ENCODE measurements at places on chromosomes 13 and 19.

DNA sequence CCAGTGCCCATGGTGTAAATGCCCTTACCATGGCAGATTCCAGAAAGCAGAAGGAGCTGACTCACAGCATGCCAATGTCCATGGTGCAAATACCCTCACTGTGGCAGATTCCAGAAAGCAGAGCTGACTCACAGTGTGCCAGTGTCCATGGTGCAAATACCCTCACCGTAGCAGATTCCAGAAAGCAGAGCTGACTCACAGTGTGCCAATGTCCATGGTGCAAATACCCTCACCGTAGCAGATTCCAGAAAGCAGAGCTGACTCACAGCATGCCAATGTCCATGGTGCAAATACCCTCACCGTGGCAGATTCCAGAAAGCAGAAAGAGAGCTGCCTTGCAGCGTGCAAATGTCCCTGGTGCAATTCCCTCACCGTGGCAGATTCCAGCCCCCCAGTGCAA lies 163.8 kb upstream of the SOX1 start:
- no peak for DNase-seq

DNA sequence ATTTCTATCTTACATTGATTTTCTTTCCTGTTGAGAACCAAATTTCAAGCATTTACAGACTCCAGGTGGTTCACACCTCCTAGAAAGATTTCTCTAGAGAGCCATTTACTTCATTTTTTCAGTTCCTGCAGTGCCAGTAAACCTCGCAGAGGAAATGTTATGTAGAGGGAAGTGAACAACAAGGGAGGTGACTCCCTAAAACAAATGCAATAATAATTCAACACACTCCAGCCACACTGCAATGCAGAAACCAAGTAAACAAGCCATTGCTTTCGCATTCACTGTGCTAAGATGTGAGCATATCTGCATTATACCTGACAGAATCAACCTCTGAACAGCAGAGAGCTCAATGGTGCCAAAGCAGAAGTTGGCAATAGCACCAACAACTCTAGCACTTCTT lies 215.1 kb downstream of the RBM26 start:
- DNase-seq = no peak

DNA sequence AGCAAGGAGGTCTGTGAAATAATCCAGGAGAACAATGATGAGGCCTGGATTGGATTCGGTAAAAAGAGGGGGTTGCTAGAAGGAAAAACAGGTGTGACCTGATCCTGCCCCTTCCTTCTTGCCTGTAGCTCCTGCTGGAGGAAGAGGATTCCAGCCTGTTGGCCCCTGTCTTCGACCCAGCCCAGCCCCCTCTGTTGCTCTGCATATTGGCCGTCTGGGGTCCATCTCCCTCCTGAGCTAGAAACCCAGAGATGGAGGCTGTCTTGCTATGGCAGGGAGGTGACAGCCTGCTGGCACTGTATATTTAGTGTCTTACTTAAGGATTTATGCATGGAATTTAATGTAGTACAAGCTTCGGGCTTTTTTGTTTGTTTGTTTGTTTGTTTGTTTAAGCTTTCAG lies 6.6 kb downstream of the DMRTC2 start:
- no peak for DNase-seq

DNA sequence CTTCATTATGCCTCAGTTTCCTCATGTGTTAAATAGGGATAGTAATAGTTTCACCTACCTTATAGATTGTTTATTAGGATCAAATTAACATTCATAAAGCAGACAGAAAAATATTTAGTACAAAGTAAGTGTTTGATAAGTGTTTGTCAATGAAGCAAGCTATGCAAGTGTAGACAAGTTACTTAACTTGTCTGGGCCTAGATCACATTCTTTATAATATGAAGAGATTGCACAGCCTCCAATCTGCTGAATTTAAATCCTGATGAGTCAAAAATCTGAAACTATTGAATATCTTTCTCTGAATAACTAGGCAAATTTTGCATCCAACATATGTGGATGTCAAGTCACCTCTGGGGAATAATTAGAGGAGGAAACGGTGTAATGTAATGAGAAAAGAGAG lies 170.5 kb downstream of the MZT1 start:
- no peak for DNase-seq

DNA sequence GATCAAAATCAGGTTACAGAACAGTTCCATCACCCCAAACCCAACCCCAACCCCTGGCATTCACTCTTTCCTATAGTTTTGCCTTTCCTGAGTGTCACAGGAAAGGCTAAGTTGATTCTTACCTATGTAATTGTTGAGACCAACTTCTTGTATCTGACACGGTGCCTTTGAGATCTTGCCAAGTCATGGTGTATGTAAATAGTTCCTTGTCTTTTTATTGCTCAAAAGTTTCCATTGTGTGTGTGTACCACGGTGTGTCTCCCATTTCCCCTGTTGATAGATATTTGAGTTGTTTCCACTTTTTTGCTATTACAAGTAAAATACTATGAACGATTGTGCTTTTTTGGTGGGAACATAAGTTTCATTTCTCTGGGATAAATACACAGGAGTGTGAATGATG lies 3.3 kb upstream of the IGFL2 start:
- DNase-seq = no peak

- DNase-seq = no peak
These were observed 135.7 kb downstream of the DNAJC15 start for GRCh38 chr13:43159026-43159461.

DNA sequence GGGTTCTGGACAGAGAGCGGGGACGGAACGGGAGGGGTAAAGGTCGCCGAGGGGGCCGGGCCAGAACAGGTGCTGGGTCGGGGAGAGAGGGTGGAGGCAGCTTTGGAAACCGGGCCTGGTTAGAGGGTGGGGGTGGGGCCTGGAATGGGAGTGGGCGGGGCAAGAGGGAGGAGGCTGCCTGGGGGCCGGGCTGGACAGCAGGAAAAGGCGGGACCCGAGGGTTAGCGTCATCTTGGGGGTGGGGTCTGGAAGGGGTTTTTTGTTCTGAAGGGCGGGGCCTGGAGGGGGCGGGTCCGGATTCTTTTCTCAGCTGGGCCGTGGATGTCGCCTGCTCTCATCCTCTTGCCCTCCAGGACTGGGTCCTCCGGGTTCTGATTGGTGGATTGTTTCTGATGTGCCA lies 4.3 kb upstream of the ZNF813 start:
- no peak for DNase-seq

- no peak for DNase-seq
These were observed 1.5 kb upstream of the IGSF23 start for GRCh38 chr19:44611812-44612295.

DNA sequence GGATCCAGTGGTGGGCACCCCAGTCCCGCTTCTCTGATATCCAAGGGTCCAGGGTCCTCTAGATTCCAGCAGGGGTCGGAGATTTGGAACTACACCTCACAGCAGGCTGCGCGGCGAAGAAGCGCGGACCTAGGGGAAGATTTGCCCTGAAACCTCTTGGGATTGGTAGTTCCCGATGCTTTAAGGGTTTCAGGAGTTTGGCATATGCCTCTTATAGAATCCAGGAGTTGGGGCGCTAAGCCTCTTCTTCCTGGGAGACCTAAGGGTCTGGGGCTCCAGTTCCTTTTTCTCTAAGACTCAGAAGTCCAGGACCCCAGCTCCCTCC lies 349 bp downstream of the BCL2L12 start:
- DNase-seq = no peak

DNA sequence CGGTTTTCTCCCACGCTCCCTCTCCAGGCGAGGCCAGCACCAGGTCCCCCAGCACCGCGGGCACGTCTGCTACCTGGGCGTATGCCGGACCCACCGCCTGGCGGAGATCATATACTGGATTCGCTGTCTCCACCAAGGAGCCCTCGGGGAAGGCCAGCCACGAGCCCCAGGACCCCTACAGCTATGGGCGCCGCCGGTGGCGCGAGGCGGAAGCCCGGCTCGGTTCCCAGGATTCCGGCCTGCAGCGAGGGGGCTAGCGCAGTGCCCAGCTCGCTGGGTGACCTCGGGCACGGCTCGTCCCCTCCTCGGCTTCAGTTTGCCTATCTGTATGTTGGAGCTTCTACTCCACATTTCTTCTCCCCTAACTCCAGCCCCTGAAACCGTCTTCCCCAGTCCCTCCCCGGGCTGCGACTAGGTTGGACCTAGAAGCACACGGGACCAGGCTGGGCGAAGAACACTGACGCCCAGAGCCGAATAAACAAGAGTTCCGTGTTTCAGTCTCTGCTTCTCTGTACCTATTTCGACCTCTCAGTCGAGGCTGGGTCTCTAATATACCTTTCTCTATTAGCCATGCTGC lies 749 bp upstream of the CPT1C start:
- DNase-seq = no peak

DNA sequence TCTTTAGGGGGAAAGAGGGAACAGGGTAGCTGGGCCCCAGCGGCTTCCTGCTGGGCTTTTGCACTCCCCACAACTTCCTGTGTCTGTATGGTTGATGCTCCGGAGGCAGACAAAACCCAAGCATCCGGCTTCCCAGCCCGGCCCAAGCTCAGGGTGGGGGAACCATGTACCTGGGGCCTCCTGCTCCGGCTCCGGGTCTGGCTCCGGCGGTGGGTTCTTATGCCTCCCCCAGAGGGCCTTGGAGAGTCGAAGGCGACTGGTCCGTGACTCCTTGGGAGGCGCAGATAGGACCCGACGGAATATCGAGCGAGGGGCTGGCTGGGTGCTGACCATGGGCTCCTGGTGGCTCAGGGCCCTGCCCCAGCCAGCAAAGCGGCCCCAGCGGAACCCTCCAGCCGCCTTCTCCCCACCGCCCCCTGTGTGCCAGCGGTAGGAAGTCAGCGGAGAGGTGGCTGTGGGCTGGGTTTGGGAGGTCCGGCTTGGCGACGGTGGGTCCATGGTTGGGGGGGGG lies 428 bp downstream of the RASAL3 start:
- peak; percentile 88 for DNase-seq

DNA sequence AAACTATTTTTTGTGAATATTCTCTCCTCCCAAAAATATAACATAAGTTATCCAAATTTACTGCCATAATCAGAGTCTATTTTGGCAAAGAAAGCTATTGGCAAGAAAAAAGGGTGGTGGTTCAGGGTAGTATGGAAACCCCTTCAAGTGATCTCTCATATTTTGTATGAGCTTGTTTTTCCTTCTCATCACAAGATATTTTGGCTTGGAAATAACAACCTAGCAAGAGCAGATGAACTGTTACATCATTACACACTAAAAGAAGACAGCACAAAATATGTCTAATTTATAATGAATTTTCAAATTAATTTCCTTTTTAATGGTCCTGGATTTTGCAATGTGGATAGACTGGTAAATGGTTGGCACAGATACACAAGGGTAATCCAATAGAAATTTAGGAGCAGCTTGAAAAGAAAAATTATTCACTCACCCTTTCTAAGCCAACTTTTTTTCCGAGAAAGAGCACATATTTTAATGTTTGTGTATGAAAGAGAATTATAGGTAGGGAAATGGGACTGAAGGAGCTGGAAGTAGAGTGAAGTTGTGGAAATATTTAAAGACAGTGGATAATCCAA lies 225.1 kb downstream of the EFNB2 start:
- DNase-seq = no peak

DNA sequence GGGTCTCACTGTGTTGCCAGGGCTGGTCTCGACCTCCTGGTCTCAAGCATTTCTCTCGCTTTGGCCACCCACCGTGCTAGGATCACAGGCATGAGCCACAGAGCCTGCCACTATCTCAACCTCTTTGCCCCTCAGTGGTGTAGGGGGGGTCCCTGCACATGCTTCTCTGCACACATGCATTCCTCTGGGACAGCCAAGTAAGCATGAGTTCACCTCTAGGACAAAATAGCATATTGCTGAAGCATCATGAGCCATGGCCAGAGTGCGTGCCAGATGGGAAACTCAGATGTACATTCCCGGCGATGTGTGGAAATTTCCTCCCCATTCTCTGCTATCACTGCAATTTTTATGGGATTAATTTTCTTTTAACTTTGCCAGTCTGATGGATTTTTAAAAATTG lies 23.1 kb downstream of the CHAF1A start:
- no peak for DNase-seq

GRCh38 chr13:30042272-30042671 lies 191.9 kb upstream of the UBL3 start:
- no peak for DNase-seq

- DNase-seq = no peak
These were observed 10.5 kb upstream of the SLC35E1 start for GRCh38 chr19:16582486-16583261.

GRCh38 chr19:2048104-2048958 lies 2.7 kb downstream of the MKNK2 start:
- DNase-seq = no peak
